ENCODE measurements at places on chromosomes 1 and 21. TPM values are rescaled to one million over a fixed set of nuclear protein-coding genes. Genes with fewer than 3 reads are reported as not detected.

Gene CDC42
- 262 TPM for polyA plus RNA-seq

DNA sequence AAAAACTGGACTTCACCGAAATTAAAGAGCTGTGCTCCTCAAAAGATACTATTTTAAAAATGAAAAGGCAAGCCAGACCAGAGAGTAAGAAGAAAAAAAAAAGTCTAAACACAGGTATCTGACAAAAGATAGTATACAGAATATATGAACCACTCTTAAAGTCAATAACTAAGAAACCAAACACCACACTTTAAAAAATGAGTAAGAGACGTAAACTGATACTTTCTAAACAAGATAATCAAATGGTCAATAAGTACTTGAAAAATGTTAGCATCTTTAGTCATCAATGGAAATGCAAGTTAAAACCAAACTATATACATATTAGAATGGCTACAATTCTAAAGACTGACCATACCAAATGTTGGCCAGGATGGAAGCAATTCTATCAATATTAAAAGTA, 77.6 kb downstream of the EVI5 start:
- no peak for DNase-seq

- DNase-seq, result no peak
Measured at GRCh38 chr1:231065510-231066241, 25.6 kb upstream of the FAM89A start.

- no peak for DNase-seq
Measured at GRCh38 chr1:76901158-76901767, 34.0 kb downstream of the ST6GALNAC5 start.

DNA sequence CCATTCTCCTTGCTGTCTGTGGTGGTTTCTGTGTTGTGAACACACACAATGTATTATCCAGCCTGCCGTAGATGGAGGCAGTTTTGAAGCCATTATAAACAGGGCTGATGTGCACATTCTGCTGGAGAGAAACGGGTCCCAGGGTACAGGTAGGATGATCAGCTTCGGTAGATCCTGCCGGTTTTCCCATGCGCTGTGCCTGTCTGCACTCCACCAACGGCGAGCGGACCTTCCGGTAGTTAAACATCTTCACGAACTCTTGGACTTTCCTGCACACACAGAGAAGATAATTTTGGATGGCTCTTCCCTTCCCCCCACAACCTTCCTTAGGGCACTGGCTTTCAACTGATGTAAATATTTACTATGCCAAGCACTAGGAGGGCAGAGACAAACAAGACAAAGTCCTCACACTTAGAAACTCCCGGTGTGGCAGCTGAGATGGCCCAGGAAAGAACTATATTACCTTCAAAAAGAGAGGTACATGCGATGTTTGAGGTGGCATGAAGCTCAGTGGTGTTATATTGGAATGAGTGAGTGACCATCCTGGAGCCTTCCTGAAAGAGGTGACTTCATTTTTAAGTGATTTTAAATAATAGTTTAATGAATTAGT, 41.7 kb downstream of the ALPL start:
- DNase-seq, result no peak

DNA sequence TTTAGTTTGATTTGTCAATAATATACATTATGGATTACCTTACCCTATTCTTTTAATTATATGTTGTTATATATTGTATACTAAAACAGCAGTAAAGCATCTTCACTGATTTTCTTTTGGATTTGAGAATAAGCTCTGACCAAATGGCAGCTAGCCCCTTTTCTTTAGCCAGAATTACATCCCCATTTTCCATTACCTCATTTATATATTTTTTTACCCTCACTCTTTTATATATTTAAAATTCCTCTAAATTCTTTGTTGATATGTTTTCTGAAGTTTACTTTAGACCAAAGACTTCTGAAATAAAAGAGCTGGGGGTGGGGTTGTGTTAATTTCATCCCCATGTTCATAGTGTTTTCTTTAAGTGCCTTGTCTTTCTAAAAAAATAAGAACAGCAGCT, 24.6 kb downstream of the ANGPTL1 start:
- no peak for DNase-seq

All from large intestine (tissue), 12 donors.